ENCODE measurements at places on chromosomes 7 and 10.
A peak's percentile ranks its signal among the peaks of the same experiment; 100 is the strongest.

GRCh38 chr10:21518149-21518640 is 7.3 kb downstream of the SKIDA1 start:
- DNase-seq = no peak

DNA sequence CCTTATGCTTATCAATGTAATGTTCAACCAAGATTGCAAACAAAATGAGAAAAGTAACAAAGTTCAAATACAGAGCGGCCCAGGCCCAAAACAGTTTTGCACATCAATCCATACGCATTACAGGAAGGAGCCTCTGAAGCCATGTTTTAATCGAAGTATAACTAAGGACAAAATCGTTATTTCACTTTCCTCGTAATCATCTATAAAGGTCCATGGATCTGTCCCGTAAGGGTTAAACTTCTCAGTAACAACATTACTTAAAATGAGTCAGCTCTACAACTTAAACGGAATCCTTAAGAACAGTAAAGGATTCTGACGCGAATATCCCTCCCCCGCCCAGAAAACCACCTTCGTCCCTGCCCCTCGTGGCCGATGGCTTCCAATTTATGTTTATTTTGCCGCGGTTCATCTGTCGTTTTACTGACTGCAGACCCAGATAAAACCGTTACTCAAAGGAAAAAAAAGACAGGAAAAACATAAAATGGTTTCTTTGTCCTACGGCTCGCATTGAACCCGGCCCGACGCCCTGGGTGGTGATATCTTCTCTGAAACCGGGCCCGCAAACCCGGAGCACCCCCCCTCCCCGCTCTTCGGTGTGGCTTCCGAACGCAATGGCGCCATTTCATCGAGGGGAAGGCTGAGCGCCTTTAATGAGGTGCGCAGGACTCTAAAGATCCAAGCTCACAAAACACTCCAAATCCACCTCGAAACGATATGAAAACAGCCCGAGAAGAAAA is 1.1 kb downstream of the HNRNPA2B1 start:
- DNase-seq = no peak

DNA sequence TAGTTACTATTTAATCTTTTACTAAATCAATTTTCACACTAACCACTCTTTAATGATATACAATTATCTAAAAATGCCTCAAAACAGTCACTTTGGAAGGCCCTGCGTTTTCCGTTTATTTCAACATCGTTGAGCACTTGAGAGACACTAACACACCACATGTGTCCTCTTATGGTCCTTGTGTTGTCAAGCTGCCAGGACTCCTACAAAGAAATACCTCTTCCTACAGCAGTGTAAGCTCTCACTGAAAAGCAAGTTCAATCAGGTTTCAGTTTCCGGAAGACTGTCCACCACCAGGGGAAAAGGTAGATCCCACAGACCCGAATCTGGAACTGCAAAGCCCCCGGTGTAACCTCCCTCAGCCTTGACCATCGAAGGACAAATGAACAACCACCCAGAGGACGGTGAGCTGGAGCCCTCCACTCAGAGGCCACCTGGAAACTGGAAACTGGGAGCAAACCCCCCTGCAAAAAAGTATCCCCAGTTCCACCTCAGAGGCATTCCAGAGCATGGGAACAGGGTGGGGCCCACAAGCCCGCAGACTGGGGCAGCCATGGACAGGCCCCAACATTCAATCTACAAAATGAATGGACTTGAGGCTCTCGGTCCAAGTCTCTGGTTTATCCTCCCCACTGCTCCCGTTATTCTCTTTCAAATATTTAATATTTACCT is 37.6 kb downstream of the KCNH2 start:
- no peak for DNase-seq

DNA sequence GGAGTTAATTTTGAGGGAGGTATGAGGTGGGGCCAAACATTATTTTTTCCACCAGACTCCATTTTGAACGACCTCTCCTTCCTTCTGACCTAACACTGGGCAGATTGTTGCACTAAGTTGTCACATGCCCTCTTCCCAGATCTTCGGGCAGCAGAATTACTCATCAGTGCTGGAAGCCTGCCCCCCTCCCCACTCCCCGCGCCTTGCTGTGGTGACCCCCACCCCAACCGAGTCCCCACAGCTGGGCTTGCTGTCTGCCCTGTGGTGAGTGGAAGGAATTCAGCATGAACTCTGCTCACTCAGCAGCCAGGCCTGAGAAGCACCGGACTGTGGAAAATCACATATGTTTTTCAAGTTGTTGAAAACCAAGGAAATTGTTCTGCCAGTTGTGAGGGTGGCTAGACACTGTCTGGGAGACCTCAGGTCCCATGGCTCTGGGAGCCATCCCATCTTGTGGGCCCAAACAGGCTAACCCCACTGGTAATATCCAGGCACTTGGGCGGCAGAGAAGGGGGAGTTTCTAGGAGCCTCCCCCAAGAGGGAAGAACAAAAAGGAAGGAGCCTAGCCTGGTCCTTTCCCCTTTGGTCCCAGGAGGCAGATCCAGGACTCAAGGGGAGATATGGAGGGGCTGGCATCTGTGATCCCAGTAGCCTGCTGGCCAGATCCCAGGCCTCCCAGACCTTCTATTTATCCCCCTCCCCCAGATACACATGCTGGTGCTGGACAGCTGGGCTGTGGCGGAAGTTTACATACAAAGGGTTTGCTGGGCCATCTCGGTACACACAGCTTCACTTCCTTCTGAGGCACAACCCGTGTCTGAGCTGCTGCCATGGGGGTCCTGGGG is 3.5 kb upstream of the AEBP1 start:
- no peak for DNase-seq

DNA sequence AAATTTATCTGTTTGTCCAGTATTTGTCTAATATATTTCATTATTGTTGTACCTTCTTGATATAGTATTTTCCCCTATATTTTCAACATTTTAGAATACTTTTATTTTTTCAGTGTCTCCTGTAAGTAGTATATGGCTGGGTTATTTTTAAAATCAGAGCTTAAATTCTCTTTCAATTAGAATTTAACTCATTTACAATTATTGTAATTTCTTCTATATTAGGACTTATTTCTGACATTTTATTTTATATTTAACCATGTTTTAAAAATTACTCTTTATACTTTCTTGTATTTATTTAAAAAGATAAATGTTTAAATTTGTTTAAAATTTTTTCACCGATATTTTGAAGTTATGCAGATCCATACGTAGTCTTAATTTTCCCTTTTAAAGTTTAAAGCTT is 220.0 kb upstream of the NPVF start:
- DNase-seq = no peak

GRCh38 chr10:6047847-6048246 is 14.3 kb downstream of the IL2RA start:
- no peak for DNase-seq

GRCh38 chr7:131302876-131303707 is 24.6 kb upstream of the MKLN1 start:
- DNase-seq = no peak

DNA sequence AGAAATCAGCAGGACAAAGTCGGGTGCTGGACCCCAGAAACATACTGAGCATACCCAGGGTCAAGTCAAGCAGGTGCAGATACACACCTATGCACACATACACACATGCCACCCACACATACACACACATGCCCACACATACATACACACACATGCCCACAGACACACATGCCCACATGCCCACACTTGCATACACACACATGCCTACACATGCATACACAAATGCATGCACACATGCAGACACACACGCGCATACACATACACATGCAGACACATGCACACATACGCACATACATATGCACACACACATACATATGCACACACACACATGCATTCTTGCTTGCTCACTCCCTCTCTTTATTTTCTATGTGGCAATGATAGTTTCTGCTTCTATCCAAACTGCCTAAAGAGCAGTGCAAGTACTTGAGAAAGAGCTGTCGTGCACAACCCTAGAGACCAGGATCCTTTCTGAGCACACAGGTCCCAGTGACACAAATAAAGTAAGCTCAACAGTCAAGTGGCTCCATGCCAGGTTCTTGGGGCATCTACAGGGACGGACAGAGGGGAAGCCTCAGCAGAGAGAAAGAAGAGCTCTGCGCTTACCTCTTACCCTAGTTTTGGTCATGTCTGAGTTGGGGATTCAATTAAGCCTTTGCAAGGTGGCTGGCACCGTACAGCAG is 83.7 kb downstream of the EBF3 start:
- no peak for DNase-seq

GRCh38 chr7:154953006-154953684 is 49.8 kb downstream of the PAXIP1 start:
- DNase-seq = peak; percentile 4

- no peak for DNase-seq
These were observed 36.5 kb downstream of the EMX2 start for GRCh38 chr10:117578999-117579590.

DNA sequence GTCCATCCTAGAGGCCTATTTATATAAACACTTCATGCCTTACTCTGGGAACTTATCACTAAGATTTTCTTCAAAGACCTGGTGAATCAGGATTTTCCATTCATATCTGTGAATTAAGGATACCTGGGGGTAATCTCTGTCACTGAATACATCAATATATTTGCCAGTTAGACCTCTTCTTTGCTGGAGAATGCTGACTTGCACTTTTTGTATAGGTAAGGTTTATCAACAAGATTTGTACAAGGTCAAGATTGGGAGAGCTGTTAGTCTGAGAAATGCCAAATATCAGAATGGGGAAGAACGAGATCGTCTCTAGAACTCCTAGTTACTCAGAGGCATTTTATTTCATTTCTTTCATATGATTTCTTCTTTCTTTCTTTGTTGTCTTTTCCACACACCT is 1060.0 kb downstream of the NRG3 start:
- DNase-seq = no peak

- DNase-seq = no peak
These were observed at the start of gene CRTAC1 for GRCh38 chr10:98030093-98030821. Gene CRTAC1 (minus strand): TSS chr10:98030621. CDS start chr10:98030472, 149 bp downstream.

GRCh38 chr10:76130892-76131291 is 699.5 kb downstream of the LRMDA start:
- no peak for DNase-seq

DNA sequence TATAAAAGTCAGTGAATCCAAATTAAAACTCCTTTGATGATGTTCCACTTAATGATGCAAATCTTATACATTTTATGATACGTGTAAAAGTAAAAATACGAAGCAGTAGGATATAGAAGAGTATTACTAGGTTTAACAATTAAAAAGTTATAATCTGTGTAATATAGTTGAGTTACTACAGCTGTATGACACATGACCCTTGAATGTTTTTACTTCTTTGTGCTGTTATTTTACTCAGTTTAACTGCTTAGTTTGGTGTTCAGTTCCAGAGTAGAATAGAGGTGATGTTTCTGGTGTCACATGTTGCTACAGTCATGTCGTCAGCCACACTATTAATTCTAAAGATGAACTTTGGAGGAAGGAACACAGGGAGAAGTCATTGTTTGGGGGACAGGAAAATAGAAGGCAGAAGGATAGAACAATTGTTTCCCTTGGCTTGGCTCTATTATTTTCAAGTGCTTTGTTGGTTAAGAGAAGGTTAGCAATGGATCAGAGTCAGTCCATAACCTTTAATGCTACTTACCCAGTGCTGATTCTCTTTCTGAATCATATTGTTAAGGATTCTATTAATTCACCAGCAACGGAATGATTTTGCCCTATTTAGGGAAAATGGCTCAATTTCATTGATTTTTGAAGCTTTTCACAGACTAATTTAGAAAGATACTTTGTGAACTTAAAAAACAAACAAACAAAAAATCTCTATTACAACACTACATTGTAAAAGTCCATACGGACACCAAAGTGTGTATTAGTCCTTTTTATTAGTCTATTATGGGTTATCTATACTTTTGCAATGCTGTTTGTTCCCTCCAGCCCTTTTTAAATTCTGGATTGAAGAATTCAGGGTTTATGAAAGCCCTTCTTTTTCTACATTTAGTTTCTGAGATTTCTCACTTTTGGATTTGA is 73.4 kb downstream of the CPED1 start:
- DNase-seq = no peak

Data from COLO829 (cell line).